Regular cardiac myocyte (primary cell): ENCODE measurements at places on chromosomes 5 and 9. TPM values are rescaled to one million over a fixed set of nuclear protein-coding genes. Genes with fewer than 3 reads are reported as not detected.

The PNPLA7 gene
- total RNA-seq = 0.19 and 1.4 TPM in 2 replicates

The PDZD2 gene
- 0.28 and 0.58 TPM in 2 replicates for total RNA-seq

The SPATA31C1 gene
- not detected in 2 replicates for total RNA-seq

The AKNA gene
- 2.1 and 2.8 TPM in 2 replicates for total RNA-seq

The ADGRD2 gene
- total RNA-seq = not detected in 2 replicates

The ANKRD31 gene
- 0.19 and 0.28 TPM in 2 replicates for total RNA-seq

The TAF11L5 gene
- not detected in 2 replicates for total RNA-seq

The CRHBP gene
- total RNA-seq = 9.2 and 200 TPM in 2 replicates

The IL31RA gene
- under 0.01 and 0.19 TPM in 2 replicates for total RNA-seq

The ABHD17B gene
- 19.2 and 19.9 TPM in 2 replicates for total RNA-seq

The MLANA gene
- total RNA-seq = not detected in 2 replicates

The GPR151 gene
- not detected in 2 replicates for total RNA-seq

The PCDH1 gene
- total RNA-seq = 0.77 and 2.3 TPM in 2 replicates

The IFNB1 gene
- not detected in 2 replicates for total RNA-seq

The TEK gene
- 18.6 and 31.1 TPM in 2 replicates for total RNA-seq

The PFN3 gene
- total RNA-seq = not detected in 2 replicates

The RBM22 gene
- 22.6 and 25.5 TPM in 2 replicates for total RNA-seq

The CCDC183 gene
- total RNA-seq = under 0.01 and 0.28 TPM in 2 replicates

The ARSI gene
- total RNA-seq = 4.4 and 5.4 TPM in 2 replicates

The SHISAL2B gene
- not detected in 2 replicates for total RNA-seq

The CTXN3 gene
- not detected in 2 replicates for total RNA-seq

The CNTNAP3B gene
- 18.9 and 49.7 TPM in 2 replicates for total RNA-seq

The GPR150 gene
- 0.96 and 2.5 TPM in 2 replicates for total RNA-seq

The PRELID2 gene
- total RNA-seq = 29.1 and 69.3 TPM in 2 replicates

The TMC1 gene
- total RNA-seq = under 0.01 TPM in 1 of 2 replicates, not detected in the other

The FCN1 gene
- not detected in 2 replicates for total RNA-seq

The PIP5KL1 gene
- 0.77 and 2.0 TPM in 2 replicates for total RNA-seq

The DNAJC21 gene
- 44.0 and 53.5 TPM in 2 replicates for total RNA-seq
